ENCODE measurements at places on chromosomes 5 and 9.

DNA sequence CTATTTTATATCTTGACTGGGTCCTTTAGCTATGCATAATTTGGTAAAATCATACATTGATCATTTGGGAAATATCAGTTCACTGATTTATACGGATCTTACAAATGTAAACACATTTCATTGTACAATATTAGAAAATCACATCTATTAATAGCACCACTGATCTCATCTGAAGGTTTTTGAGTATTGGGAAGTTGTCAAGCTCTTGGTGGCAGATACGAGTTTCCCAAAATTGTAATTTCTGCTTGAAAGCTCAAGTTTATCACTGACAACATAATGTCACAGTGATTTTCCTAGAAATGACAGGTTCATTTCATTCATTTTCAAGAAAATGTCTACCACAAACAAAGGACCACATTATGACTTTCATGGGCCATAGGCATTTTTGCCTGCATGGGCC lies 3.0 kb upstream of the MACROH2A1 start:
- no peak for DNase-seq

DNA sequence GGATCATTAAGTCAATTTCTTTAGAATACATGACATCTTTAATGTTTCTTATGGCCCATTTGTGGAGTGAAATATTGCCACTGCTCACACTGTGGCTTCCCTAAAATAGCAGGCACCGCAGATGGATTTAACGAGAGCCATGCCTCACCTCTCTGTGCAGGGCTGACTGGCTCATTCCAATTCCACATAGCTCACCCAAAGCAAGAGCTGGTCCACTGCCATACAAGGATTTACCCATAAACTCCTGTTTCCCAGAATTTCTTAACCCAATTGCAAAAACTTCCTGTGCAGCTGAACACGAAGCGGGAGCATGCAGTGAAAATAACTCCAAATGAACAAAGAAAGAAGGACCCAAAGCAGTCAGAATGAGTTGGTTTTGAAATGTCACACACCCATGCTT lies 159.5 kb downstream of the BAAT start:
- DNase-seq = no peak

DNA sequence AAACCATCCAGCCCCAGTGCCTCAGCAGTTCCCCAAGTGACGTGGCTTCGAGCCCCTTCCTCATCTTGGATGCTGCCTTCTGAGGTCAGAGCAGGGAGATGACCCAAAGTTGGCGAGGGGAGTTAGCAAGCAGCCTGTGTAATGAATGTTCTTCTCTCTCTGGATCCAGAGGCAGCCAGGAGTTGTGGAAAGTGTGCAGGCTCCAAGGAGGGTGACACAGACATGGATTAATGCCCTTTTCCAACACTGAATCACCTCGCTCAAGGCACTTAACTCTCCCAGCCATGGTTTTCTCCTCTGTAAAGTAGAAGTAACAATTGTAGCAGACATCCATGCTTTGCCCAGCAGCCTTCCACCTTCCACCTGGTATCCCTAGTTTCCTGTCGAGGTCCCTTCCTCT lies 64.6 kb upstream of the HAND1 start:
- no peak for DNase-seq

DNA sequence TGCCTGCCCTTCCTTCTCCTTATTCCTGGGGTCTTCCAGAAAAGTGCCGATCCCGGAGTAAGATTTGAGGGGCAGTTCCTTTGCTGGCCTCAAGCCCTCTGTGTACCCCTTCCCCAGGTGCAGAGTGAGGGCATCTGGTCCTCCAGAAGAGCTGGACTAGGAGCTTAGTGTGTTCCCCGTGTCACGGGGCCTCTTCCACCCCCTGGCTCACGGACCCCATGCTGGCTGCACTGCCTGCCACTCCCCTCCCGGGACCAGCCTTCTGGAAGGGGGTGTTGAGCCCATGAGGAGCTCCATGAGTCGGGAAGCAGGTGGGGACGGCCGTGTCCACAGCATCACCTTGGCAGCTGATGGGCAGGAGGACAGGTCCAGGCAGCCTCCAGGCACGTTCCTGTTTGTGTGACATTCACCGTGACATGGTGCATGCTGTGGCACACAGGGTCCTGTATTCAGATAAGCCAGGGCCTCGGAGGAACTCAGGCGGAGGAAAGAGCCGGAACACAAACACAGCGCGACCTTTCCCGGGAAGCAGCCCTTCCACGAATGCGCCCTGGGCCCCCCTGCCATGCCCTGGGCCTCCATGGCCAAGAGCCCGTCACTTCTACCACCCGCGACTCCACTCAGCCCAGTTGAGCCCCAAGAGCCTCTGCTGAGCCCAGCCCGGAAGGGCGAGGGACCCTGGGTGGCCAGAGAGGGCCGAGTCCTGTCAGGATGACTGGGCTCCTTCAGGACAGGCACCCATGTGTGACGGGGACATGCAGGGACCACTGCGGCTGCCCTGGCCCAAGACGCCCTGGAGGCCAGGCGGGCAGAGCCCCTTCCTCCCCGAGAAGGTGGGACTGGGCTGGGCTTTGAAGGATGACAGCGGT lies 5.9 kb upstream of the LCN1 start:
- DNase-seq = no peak

DNA sequence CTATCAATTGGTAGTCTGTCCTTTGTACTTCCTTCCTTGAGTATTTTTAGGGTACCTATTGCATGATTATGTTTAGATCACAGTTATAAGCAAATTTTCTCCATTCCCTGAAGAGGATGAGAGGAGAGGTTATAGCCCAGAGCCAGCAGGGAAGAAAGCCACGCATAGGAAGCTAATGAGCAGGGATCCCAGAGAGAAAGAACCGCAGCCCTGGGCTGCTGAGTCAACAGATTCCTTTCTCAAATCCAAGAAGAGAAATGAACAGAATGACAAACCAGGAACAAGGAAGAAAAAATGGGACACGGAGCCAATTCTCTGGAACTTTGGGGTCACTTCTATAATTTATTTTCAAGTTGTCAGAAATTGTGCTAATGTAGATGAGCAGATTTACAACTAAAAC lies 284.5 kb downstream of the RFX3 start:
- no peak for DNase-seq

DNA sequence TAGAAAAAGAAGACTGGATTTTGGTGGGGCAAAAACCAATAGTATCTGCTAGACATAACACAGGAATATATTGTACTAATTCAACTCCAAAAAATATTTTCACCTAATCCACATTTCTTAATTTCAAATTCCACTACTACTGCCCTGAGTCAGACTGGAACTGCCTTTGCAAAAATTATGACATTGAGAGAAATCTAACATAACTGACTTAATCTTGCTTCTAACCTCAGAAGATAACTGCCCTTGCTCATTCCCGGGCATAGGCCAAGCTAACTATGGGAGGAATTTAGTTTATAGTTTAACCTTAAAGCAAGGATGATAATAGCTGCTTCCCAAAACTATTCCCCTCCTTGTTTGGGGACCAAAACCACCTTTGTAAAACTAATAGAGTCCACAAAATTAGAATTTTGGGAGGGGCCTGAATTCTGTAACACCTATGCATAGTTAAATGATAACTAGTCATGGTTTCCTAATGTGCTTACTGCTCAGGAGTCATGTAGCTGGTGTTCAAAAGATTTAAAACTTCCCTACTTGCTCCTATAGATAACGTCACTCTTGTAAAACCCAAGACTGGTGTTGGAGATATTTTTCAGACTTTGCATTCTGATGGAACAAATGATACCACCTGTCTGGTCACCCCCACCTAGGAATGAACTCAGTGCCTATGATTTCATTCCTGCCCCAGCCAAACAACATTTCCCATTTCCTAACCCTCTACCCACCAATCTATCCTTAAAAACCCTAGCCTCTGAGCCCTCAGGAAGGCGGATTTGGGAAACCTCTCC lies 14.1 kb upstream of the TXN start:
- DNase-seq = no peak

- DNase-seq = no peak
These were observed 394.9 kb downstream of the MED10 start for GRCh38 chr5:5983261-5983980.

DNA sequence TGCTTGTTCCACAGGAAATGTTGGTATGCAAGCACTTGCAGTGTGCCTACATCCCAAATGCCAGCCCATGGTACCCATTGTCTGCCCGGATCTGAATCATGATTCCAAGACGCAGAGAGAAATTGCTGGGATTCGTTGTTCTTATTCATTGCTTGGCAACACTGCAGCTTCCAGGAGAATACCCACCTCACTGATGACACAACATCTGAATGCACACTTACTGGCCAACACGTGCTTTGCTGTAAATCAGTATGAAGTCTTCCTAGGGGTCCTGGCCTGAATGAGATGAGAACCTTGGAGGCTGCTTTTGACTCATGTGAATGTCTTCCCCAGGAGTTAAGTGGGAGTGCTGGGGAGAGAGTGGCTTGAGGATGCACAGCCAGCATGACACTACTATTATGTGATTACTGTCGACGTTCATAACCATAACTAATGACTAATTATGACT lies 11.6 kb downstream of the SRD5A1 start:
- no peak for DNase-seq

GRCh38 chr9:127754099-127755060 lies 19.3 kb upstream of the TOR2A start:
- no peak for DNase-seq

- no peak for DNase-seq
These were observed 186.7 kb upstream of the RASA1 start for GRCh38 chr5:87081016-87081415.

DNA sequence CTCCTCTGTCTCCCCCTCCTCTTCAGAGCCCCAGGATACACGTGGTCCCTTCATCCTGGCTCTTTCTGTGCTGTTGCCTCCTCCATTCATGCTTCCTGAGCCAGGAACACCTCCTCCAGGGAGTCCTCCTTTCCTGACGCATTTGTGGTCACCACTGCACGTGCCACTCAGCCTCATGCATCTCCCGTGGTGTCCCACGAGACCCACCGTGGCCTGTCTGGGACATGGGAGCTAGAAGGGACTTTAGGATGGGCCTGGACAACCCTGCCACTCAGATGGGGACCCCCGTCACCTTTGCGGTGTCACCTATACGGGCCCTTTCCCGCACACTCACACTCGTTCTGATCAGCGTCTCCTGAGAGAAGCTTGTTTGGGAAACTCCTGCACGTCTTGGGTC lies 6.7 kb downstream of the GLIPR2 start:
- peak; percentile 37 for DNase-seq

DNA sequence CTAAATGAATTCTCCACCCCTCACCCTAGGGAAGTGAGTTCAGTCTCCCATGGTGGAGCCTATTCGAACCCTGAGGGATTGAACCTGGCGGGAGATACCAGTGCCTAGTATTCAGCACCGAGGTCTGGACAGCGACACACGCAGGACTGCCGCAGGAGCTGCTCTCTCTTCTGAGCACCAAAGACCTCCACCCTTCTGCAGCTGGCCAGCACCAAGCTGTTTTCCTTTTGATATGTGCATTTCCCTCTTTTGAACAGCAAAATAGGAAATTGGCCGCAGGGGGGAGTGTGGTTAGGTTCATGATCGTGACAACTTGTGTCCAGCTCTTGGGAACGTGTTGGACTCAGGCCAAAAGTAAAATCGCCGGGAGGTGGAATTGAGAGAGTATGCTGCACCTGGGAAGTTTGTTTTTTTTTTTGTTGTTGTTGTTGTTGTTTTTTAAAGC lies 1.2 kb upstream of the PCSK1 start:
- peak; percentile 32 for DNase-seq

- no peak for DNase-seq
These were observed 79.2 kb upstream of the SPRY4 start for GRCh38 chr5:142404046-142404477.

DNA sequence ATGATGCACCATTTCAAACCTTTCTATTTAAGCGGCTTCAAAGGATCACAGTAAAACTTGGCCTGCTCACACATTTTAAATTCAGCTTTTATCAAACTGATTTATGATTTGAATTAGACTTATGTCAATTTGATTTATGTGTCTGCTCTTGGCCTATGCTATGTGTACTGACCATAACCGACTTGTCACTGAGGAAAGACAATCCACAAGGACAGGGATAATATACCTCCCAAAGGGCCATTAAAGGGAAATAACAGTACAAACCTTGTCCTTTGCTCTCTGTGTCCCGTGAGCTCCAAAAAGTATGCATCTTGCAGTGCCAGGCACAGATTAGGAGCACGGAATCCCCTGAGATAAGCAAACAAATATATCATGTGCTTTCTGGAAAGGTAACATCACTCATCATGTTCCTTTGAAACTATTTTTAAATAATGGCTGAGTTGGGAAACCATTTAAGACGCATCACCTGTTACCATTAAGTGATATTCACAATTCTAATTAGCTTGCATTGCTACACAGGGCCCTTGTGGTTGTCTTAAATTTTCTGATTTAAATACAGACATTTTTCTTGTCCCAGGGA lies 31.9 kb upstream of the FTMT start:
- no peak for DNase-seq

- no peak for DNase-seq
These were observed 20.8 kb upstream of the CTNNA1 start for GRCh38 chr5:138732466-138732865.

- DNase-seq = no peak
These were observed 28.4 kb downstream of the HSDL2 start for GRCh38 chr9:112408275-112408674.

DNA sequence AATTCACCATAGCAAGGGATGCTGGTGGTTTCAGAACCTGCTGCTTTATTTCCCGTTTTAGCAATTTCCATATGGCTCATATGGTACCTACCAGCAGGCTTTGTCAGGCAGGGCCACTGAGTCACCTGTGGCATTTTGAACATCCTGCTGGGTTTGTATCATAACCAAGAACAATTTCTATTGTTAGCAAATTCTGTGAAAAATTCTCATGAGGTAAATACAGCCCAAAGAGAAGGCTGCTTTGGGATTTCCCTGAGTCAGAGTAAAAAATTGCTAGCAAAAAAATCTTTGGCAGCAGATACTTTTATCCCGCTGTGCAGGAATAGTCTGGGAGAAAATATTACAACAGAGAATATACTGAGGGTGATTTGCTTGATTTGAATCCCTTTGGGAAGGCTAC lies 52.7 kb downstream of the PRR16 start:
- no peak for DNase-seq

- DNase-seq = no peak
These were observed 34.4 kb downstream of the RAD50 start for GRCh38 chr5:132591145-132591544.

- no peak for DNase-seq
These were observed 694.5 kb upstream of the RIOK2 start for GRCh38 chr5:97877588-97877987.

- no peak for DNase-seq
These were observed 101.3 kb downstream of the NPR3 start for GRCh38 chr5:32812399-32812798.

- DNase-seq = no peak
These were observed 56.2 kb downstream of the UBE2QL1 start for GRCh38 chr5:6504677-6505415.

DNA sequence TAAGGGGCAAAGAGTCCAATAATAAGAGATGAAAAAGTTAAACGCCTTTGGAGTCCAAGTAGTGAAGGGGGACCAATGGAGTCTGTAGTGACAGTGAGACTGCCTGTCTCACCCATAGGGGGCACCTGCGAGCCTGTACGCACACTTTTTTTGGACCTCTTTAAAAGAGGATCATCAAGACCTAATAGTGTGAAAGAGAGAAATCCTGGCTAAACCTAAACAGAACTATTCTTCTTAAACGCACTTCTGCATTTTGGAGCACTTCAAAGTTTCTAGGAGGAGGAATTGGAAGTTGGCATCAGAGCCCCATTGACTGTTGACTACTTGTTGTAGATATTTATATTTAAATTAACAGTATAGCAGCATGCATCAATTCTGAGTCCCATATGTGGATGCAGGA lies 636.1 kb upstream of the KLF4 start:
- no peak for DNase-seq
